ENCODE measurements at places on chromosomes 16 and 17. TPM values are rescaled to one million over a fixed set of nuclear protein-coding genes. Genes with fewer than 3 reads are reported as not detected.
A peak's percentile ranks its signal among the peaks of the same experiment; 100 is the strongest.

- DNase-seq = no peak
Measured at GRCh38 chr17:74414510-74414909, 17.4 kb upstream of the GPRC5C start.

GRCh38 chr16:54533856-54534490 lies 247.4 kb upstream of the IRX3 start:
- no peak for DNase-seq

DNA sequence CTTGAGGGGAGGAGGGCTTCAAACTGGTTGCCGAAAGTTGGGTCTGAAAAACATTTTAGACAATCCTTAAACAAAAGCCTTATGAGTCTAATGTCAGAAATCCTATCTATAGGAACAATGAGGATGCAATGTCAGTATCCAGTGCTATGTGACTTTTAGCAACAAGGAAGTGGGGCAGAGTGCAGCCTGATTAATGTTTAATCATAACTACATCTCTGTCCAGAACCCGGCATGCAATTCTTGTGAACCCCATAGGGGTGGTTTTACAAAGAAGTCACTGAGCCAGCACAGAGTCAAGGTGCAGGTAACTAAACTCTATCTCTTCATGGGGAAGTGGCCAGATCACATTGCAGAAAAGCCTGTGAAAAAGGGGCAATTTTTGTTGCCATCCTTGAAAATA lies 267.5 kb downstream of the HS3ST4 start:
- no peak for DNase-seq

DNA sequence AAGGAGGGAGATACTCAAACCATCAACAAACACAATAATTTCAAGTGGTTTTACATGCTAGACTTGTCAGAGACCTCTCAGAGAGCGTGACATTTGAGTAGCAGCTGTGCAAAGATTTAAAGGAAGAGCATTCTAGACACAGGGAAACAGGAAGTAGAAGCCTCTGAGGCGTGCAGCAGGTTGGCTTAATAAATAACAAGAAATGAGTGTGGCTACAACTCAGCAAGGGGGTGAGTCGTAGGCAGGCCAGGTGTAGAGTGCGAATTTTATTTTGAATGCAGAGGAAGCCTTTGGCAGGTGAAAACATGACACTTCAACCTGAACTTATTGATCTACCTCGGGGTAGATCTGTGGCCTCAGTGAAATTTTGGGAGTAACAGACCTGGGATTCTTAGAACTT lies 73.2 kb upstream of the MRTFB start:
- DNase-seq = peak; percentile 27

DNA sequence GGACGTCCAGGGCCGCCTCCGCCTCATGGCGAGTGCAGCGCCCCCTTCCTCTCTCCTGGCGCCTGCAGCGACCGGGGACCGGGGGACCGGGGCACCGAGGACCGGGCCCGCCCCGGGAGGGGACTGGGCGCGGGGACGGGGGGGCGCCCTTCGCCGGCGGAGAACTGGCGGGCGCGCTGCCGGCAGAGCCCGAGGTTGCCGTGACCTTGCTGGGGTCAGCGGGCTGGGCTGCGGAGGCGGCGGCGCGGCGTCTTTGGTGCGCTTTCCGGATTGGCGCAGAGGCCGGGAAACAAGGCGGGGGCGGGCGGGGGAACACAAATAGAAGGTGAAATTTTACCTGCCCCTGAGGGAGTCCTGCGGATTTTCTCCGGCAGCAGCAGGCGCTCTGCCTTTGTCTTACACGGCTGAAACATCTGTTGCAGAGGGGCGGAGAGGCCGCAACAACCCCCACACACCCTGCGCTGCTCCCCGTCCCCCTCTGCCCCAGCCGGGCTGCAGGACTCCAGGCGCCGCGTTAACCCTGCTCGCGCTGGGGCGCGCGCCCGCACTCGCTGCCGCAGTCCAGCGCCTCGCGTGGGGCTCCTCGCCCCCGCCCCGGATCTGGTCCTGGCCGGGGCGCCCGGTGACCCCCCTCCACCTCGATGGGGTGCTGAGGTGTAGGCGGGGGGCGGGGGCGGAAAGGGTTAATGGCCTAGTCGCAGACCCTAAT lies 53.5 kb downstream of the SREBF1 start:
- DNase-seq = peak; percentile 57

DNA sequence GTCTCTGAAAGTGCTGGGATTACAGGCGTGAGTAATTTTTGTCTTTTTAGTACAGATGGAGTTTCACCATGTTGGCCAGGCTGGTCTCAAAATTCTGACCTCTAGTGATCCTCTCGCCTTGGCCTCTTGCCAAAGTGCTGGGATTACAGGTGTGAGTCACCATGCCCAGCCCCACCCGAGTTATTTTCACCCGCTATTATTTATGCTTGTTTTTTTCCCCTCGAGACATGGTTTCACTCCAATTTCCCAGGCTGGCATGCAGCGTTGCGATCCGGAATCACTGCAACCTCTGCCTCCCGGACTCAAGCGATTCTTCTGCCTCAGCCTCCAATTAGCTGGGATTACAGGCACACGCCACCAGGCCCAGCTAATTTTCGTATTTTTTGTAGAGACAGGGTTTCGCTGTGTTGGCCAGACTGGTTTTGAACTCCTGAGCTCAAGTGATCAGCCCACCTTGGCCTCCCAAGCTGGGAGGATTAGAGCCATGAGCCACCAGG lies 9.2 kb downstream of the RPL23 start:
- DNase-seq = no peak

DNA sequence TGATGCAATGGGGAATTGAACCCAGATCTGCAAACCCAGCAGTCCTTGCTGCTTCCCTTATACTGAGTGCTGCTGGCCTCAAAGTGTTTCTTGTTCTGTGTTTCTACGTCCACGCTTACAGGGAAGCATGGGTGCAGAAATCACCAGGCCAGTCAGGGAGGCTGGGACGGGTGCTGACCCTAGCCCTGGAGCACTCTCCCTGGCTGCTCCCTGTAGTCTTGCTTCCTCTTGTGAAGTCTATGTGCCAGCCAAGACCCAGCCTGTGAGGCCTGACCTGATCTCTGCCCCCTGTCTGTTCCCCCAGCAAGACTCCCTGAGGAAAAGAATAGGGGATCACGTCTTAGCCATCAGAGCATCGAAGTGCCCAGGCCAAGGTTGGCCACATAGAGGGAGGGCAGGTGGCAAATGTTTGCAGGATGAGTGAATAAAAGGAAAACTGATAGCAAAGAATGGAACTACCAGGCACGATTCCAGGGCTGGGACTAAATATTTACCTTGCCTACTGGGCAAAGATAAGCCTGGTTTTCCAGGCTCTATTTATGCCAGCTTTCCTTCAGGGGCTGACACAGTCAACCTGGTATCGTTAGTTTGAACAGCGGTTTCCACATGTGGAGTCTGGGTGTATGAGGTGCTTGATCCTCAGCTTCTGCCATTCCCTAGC lies 41.2 kb upstream of the RHOT1 start:
- peak; percentile 26 for DNase-seq

DNA sequence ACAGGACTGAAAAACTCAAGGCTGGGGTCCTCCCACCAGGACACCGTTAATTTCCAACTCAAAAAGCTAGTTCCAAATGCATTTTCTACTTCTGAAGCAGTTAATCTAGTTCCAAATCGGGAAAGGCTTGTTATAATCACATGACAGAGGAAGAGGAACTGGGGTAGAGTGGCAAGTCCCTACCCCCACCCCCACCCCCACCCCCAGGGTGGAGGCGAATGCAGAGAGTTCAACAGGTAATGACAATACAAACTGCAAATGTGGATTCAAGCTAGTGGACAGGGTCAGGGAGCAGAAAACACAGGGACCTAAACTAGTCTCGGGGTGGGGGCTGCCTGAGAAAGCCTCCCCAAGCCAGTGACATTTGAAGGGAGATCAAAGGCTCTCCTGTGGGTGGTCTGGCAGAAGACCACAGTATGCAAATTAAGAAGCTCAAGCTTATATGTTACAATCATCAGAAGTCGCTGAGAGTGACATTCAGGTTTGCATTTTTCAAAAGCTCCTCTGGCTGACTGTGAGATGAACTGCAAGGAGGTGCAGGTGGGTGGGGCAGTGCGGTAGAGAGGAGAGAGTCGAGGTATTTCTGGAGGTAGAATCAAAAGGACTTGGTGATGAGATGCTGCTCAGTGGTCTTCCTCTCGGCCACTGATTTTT lies 56.4 kb upstream of the SLC25A19 start:
- no peak for DNase-seq

- DNase-seq = no peak
Measured at GRCh38 chr16:65788434-65789140, 577.9 kb upstream of the CDH5 start.

GRCh38 chr17:47304186-47304585 lies 19.6 kb upstream of the EFCAB13 start:
- no peak for DNase-seq

DNA sequence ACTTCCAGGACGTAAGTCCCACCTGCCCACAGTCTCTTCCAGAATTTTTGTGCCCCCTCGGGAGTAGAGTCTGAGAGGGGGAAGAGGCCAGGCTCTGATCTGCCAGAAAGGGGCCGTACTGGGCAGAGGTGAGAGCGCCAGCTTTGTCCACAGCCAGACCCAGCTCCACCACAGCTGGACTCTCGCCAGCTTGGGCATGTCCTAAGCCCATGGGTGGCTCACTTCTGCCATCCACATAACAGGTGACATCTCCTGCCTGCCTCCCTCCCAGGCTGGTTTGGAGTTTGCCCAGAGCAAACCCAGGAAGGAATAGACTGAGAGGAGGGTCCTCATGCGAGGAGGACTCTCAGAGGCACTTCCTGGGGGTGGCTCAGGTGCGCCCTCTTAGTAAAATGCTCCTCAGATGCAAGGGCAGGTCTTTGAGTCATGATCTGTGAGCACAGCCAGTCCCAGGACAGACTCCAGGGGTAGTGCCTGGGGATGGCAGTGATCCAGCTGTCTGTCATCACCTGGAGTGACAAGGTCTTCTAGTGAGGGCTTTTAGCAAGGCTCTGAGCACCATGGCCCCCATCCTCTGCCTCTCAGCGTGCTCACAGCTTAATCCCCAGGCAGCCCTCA lies 89.2 kb downstream of the AMFR start:
- peak; percentile 28 for DNase-seq

DNA sequence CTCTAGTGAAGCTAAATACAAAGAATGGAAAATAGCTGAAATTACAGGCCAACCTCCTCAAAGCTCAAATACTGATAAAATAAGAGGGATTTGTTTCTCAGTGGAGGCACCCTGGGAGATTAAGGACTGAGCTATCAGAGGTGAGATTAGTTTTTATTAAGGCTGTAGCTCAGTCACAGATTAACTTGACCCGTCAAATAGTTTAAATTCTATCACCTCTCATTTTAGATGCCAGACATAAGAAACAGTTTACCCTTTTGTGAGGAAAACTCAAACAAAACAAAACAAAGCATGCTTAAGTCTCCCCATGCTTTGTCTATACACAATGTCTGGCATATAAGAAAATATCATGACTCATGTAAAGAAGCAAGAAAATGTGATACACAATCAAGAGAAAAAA lies 208.3 kb upstream of the PMFBP1 start:
- no peak for DNase-seq

GRCh38 chr16:11621920-11622651 lies 35.4 kb upstream of the LITAF start:
- no peak for DNase-seq

DNA sequence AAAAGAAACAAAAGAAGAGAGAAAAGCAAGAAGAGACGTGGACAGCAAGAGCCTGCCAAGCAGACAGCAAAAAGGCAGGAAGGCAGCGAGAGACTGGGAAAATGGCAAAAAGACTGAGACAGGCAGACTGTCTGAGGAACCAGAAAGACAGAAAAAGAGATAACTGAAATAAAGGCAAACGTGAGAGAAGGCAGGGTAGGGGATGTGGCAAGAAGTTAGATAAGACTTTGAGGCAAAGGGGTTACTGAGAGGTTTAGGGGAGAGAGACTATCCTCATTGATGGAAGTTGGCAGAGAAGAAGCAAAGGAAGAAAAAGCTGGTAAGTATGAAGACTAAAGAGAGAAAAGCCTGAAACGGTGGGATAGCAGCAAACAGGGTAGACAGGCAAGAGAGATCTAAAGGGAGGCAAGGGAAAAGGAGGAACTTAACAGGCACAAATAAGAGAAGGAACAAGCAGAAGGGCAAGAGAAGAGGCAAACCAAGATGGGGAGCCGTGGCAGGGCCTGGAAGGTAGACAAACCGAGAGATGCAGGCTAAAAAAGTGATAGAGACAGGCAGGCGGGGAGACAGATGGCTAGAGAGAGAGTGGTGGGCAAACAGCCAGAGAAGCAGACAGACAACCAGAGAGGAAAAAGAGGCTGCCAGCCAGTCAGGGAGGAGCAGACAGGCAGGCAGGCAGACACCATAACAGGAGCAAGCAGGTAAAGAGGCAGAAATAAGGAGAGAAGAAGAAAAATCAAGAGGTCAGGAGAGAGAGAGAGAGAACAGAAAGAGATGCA lies 7.1 kb upstream of the CHD3 start:
- DNase-seq = no peak

DNA sequence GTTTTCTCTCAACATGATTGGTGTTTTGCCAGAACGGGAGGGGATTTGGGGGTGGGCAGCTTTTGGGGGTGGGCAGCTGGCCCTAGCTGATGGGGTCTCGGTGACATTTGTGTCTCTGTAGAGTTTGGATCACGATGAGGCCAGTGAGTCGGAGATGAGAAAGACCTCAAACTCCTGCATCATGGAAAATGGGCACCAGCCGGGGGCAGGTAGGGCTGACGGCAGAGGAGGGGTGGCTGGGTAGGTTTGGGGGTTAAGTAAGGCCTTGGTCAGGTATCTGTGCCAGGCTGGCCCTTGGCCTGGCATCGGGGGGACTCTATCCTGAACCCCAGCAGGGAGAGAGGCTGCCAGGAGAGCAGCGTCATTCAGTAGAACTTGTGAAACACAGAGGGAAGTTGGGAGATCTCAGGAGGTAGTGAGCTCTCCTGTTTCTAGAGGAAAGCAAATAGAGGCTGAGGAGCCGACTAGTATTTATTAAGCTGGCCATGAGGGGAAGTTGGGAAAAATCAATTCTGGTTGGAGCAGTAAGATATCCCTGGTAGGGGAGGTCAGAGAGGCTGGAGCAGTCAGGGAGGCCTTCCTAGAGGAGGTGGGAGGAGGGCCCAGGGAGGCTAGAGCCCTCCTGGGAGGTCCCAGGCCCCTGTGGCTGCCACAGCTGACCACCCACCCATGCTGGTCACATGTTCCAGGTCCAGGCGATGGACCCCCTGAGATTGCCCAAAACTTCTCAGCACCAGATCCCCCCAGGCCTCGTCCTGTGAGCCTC lies 8.1 kb downstream of the SMTNL2 start:
- no peak for DNase-seq

Gene RNF112
- total RNA-seq = 0.18 TPM

Gene PLK1
- 58.6 TPM for total RNA-seq

Gene UTP18
- total RNA-seq = 64.2 TPM

Gene GHDC
- not detected for total RNA-seq

Gene ALOX15
- 0.81 TPM for total RNA-seq

Gene ABCC12
- not detected for total RNA-seq

Gene TPSB2
- total RNA-seq = not detected

Gene RTN4RL1
- total RNA-seq = 7.9 TPM

Gene CASKIN1
- total RNA-seq = 1.7 TPM

Gene KCNH4
- total RNA-seq = not detected

Gene RCVRN
- total RNA-seq = not detected

Gene KRT28
- total RNA-seq = not detected

Gene ARHGDIG
- total RNA-seq = not detected
